Activated CD8-positive, alpha-beta memory T cell treated with anti-CD3 and anti-CD28 coated beads, Interleukin-2, amount 10 ng/mL, durations not matched to agents 7 days and 5 days (primary cell): ENCODE measurements at places on chromosomes 2 and 18. TPM values are rescaled to one million over a fixed set of nuclear protein-coding genes. Genes with fewer than 3 reads are reported as not detected.

DNA sequence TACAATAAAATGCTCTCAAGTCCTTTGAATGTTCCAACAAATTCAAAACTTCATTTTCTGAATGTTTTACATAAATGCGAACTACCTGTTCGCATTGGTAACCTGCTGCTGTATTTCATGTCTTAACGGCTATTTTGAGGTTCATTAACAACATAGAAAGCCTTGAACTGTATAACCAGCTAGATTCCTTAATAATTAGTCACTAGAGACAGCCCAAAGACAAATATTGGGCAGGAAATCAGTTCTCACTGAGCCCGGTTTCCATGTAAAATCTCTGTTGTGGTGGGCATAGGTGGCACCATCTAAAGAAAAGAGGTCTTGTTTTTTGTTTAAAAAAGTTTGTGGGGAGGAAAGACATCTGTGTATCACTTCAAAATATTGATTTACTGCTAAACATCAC, 29.2 kb downstream of the PDIA6 start:
- no peak overlapping the region for H3K4me3 ChIP-seq
- H3K27ac ChIP-seq = no peak overlapping the region
- no peaks in the 10 kb centered on the region for H3K27me3 ChIP-seq
- H3K36me3 ChIP-seq = peaks cover 48% of the 10 kb centered on the region
- H3K4me1 ChIP-seq = peaks cover 1% of the 10 kb centered on the region

GRCh38 chr2:33342705-33343104, 133.7 kb upstream of the RASGRP3 start:
- H3K27me3 ChIP-seq = peaks cover 13% of the 10 kb centered on the region
- H3K4me3 ChIP-seq = no peak overlapping the region
- H3K4me1 ChIP-seq = peaks cover 13% of the 10 kb centered on the region
- no peak for DNase-seq

DNA sequence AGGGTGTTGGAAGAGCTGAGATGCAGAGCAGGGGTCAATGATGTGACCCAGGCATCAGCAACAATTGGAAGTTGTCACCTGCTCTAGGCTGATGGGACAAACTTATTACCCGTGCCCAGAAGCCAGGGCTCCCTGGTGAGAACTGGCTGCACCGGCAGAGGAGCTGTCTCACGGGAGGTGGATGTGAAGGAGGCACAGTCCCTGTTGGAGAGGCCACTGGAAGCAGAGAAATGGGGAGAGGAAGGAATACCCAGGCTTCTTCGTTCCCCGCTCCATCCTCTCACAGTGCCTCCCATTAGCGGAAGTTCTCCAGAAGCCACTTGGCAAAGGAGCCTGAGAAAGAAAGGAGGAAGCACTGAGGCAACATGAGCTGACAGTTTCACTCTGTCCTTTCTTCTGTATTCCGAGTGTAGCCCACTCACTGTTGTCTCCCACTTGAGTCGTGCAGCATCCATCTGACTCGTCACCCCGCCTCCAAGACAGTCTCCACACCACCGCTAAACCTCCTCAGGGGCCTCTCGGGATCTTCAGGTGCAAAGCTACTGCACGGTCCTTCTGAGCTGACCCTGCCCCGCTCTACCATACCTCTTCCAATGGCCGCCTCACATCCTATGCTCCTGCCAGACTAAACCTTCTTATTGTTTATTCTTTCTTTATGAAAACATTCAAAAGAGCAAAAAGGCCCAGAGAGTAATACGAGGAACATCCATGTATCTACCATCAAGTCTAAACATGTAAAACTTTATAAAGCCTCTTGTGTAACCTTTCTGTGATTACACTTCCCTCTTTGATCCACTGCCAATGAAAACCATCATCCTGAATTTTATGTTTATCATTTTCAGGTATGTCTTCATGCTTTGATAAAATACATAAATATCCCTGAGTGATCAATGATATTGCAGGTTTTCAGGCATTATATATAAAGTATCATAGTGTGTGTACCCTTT, 19.1 kb upstream of the AFTPH start:
- H3K4me1 ChIP-seq = peaks cover 18% of the 10 kb centered on the region
- H3K36me3 ChIP-seq = no peaks in the 10 kb centered on the region
- no peak for DNase-seq
- H3K27me3 ChIP-seq = peaks cover 11% of the 10 kb centered on the region

Gene PLEK
- total RNA-seq = 31.8 TPM

- no peaks in the 10 kb centered on the region for H3K36me3 ChIP-seq
- H3K4me3 ChIP-seq = no peak overlapping the region
- no peak for DNase-seq
- H3K4me1 ChIP-seq = no peaks in the 10 kb centered on the region
These were observed 1049.3 kb upstream of the CDH2 start for GRCh38 chr18:29226213-29226612.

Gene RNF125
- 31.9 TPM for total RNA-seq
